ENCODE measurements at places on chromosomes 6 and 20.

- DNase-seq, result no peak
- no peaks in the 10 kb centered on the region for H3K4me1 ChIP-seq
- H3K27ac ChIP-seq, result no peak overlapping the region
- no peak overlapping the region for H3K4me3 ChIP-seq
- H3K36me3 ChIP-seq, result no peaks in the 10 kb centered on the region
Measured at GRCh38 chr6:167689751-167690150, 137.0 kb upstream of the AFDN start.

DNA sequence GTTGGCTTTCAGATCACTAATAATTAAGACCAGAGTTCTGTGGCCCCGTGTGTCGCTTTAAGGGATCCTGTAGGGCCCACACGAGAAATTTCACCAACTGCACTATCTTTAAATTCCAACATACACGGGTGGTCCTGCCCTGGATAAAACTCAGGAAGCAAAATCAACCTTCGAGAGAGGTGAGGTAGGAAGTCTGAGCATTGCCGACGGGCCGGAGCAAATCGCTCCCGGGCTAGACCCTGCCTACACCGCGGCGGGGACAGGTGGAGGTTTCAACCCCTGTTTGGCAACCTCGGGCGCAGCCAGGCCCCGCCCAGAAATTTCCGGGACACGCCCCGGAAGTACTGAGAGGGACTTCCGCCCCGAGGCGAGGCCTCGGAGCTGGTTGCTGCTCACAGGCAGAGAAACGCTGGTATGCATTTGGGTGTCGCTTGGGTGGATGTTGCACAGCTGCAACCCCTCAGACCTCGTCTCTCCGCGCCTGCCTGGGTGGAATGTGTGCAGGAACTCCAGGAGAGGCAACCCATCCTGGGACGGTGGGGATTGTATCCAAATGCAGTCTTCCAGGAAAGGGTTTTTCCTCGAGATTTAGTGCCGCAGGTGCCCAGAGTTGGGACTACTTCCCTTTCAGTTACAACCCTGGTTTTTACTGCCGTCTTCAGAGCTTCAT is 19.9 kb downstream of the ZKSCAN8 start:
- peak overlapping the region; percentile 42 for H3K4me3 ChIP-seq
- H3K27me3 ChIP-seq, result no peaks in the 10 kb centered on the region

- H3K27ac ChIP-seq, result no peak overlapping the region
- no peak for DNase-seq
- H3K27me3 ChIP-seq, result no peaks in the 10 kb centered on the region
- no peaks in the 10 kb centered on the region for H3K4me1 ChIP-seq
- H3K4me3 ChIP-seq, result no peak overlapping the region
- H3K36me3 ChIP-seq, result no peaks in the 10 kb centered on the region
Measured at GRCh38 chr20:46347841-46348803, 39.8 kb upstream of the CDH22 start.

- H3K36me3 ChIP-seq, result no peaks in the 10 kb centered on the region
- no peak overlapping the region for H3K4me3 ChIP-seq
- no peaks in the 10 kb centered on the region for H3K27me3 ChIP-seq
- DNase-seq, result peak; percentile 12
Measured at GRCh38 chr20:57849521-57850215, 139.9 kb upstream of the PMEPA1 start.

DNA sequence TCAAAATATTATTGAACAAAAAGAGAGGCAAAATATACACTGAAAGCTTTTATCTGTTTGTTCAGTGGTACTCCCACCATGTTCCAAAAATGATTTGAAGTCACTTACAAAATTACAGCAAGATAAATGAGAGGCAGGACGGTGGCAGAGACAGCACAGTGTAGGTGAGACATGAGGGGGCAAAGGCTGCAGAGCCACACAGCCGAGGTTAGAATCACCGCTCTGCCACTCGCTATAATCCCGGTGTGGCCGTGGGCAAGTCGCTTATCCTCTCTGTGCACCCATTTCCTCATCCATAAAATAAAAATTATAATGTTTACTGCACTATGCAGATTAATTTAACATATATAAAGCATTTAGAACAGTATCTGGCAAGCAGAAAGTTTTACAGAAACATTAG is 140.1 kb upstream of the BEND6 start:
- DNase-seq, result no peak
- H3K36me3 ChIP-seq, result no peaks in the 10 kb centered on the region
- H3K27me3 ChIP-seq, result no peaks in the 10 kb centered on the region
- H3K27ac ChIP-seq, result no peak overlapping the region
- no peak overlapping the region for H3K4me3 ChIP-seq

- no peak overlapping the region for H3K27ac ChIP-seq
- no peaks in the 10 kb centered on the region for H3K4me1 ChIP-seq
- no peak for DNase-seq
- no peaks in the 10 kb centered on the region for H3K36me3 ChIP-seq
Measured at GRCh38 chr6:32790306-32790705, 26.5 kb downstream of the HLA-DOB start.

GRCh38 chr20:9198460-9198859 is 129.6 kb downstream of the PLCB4 start:
- H3K4me1 ChIP-seq, result no peaks in the 10 kb centered on the region
- DNase-seq, result no peak
- H3K27ac ChIP-seq, result no peak overlapping the region

- H3K27ac ChIP-seq, result no peak overlapping the region
- H3K4me3 ChIP-seq, result no peak overlapping the region
- H3K36me3 ChIP-seq, result no peaks in the 10 kb centered on the region
Measured at GRCh38 chr6:101236709-101237108, 156.8 kb upstream of the GRIK2 start.

DNA sequence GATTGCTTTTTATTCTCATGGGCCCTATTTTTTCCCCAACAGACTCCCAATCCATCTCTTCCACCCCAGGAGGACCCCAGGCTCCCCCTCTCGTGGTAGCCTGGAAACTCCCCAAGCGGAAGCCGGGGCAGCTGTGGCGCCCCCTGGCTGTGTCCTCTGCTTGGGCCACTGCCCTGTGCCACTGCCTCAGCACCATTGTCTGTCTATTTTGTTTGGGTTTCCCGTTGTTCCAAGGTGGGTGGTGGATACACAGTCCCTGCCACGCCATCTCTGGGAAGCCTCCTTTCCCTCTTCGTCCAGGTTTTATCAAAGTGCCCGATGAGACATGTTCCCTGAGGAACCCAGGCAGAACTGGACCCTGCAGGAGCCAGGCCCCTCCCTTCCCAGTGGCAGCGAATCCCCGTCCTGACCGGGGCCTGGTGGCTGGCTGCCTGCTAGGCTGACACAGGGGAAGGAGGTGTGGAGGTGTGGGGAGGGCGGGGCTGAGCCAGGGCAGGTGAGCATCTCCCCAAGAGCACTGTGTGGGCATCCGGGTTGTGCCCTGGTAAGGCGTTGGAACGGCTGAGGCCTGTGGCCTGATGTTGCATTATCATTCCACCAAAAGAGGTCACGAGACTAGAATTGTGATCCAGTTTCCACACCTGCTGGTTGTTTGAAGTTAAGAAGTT is 228.2 kb downstream of the CDH4 start:
- no peak overlapping the region for H3K27ac ChIP-seq
- H3K27me3 ChIP-seq, result peaks cover 8% of the 10 kb centered on the region
- no peak for DNase-seq
- no peaks in the 10 kb centered on the region for H3K36me3 ChIP-seq

- no peak for DNase-seq
- no peak overlapping the region for H3K4me3 ChIP-seq
- no peak overlapping the region for H3K27ac ChIP-seq
- no peaks in the 10 kb centered on the region for H3K27me3 ChIP-seq
- H3K36me3 ChIP-seq, result no peaks in the 10 kb centered on the region
Measured at GRCh38 chr6:7268816-7269555, 44.0 kb downstream of the SSR1 start.

DNA sequence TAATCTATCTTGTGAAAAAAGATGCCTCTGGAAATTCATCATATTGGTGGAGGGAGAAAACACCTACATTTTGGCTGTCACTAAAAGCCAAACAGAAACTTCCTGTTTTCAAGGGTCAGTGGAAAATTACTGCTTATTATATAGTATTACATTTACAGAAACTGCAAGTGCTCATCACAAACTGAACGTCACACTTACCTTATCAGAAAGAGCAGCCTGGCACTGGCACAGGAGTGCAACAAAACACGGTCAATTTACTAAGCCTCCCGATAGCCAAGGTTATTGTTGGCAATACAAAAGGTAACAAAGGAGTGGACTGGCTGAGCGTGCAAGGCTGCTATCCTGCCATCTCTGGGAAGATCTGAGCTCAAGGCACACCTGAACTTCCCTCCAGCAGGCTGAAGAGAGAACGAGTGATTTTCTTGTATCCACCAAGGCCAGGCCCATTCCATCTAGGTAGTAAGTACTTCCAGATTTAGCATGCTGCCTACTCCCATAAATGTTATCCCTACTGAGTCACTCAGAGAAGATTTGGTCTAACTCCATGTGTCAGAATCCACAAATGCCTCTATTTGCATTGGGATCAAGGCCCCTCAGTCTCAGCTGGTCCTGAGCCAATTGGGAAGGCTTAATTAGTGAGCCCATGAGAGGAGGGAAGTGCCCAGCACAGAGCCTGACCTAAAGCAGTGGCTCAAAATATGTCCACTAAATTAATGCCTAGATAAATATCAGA is 399.8 kb downstream of the BTBD9 start:
- no peak for DNase-seq
- H3K27ac ChIP-seq, result no peak overlapping the region
- H3K4me1 ChIP-seq, result no peaks in the 10 kb centered on the region
- H3K36me3 ChIP-seq, result no peaks in the 10 kb centered on the region
- H3K27me3 ChIP-seq, result no peaks in the 10 kb centered on the region

- no peak for DNase-seq
- H3K4me1 ChIP-seq, result no peaks in the 10 kb centered on the region
- no peaks in the 10 kb centered on the region for H3K27me3 ChIP-seq
- H3K4me3 ChIP-seq, result no peak overlapping the region
Measured at GRCh38 chr6:167661552-167662044, 165.1 kb upstream of the AFDN start.

DNA sequence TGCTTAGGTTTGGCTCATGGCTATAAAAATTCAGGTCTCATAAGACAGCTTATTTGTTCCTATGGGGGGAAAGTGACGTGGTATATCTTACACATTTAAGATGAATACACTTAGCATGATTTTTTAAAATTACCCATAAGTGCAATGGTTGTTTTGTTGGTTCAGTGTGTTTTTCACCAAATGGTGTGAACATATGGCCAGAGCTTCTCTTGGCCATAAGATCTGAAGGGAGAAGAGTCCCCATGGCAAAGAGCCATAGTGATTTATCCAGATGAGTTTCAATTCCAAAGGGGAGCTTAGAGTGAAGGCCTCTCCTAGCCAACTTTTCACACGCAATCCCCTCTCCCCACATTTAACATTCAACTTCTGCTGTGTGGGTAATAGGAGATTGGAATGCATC is 107.6 kb downstream of the TMEM242 start:
- DNase-seq, result no peak
- no peaks in the 10 kb centered on the region for H3K36me3 ChIP-seq
- no peak overlapping the region for H3K4me3 ChIP-seq
- H3K27me3 ChIP-seq, result no peaks in the 10 kb centered on the region

- no peaks in the 10 kb centered on the region for H3K27me3 ChIP-seq
- DNase-seq, result no peak
- no peak overlapping the region for H3K4me3 ChIP-seq
- H3K27ac ChIP-seq, result no peak overlapping the region
- H3K36me3 ChIP-seq, result no peaks in the 10 kb centered on the region
Measured at GRCh38 chr6:63448229-63448628, 124.1 kb upstream of the LOC128125822 start.

DNA sequence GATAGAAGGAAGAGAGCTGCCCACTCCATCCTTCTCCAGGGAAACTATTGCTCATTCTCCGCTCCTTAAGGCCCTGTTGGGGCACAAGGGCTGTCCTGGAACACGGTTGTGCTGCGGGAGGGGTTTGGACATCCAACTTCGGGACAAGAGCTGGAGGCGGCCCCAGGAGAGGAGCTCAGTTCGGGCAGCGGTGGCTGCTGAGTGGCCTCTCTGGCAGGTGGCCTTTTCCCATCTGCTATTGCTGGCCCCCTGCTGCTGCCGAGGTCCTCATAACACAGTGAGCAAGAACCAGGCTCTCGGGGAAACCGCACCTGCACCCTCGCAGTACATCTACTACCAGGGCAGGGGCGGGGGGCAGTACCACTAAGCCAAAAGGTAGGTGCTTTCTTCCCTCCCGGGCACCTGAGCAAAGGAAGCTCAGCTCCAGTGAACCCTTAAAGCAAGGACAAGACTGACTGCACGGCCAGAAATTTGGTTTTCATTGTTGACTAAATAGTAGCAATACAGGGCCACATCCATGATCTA is 63.7 kb downstream of the PSMG4 start:
- no peaks in the 10 kb centered on the region for H3K36me3 ChIP-seq
- no peak overlapping the region for H3K4me3 ChIP-seq
- no peaks in the 10 kb centered on the region for H3K4me1 ChIP-seq
- DNase-seq, result no peak
- H3K27me3 ChIP-seq, result no peaks in the 10 kb centered on the region

GRCh38 chr20:62776692-62777527 is 19.4 kb upstream of the MRGBP start:
- no peak overlapping the region for H3K4me3 ChIP-seq
- H3K36me3 ChIP-seq, result no peaks in the 10 kb centered on the region
- no peak for DNase-seq
- no peak overlapping the region for H3K27ac ChIP-seq
- no peaks in the 10 kb centered on the region for H3K4me1 ChIP-seq

DNA sequence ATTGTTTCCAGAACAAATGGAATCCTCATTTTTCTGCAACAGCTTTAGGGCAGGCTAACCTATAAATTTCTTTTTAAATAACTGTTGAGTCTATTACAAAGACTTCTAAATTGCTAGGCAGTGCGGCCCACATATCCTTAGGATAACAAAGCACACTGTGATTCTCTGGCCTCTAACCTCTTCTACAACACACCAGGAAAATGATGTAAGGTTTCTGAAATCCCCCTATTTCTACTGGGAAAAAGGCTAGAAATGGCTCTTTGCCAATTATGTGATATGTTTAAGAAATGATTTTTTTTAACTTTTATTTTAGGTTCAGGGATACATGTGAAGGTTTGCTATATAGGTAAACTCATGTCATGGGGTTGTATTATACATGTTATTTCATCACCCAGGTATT is 17.3 kb upstream of the NT5E start:
- H3K27ac ChIP-seq, result no peak overlapping the region
- no peaks in the 10 kb centered on the region for H3K27me3 ChIP-seq
- DNase-seq, result no peak
- H3K4me3 ChIP-seq, result no peak overlapping the region
- no peaks in the 10 kb centered on the region for H3K36me3 ChIP-seq
- no peaks in the 10 kb centered on the region for H3K4me1 ChIP-seq

Measured in breast epithelium (tissue), 4 donors.